ENCODE measurements at places on chromosomes 12 and 14. TPM values are rescaled to one million over a fixed set of nuclear protein-coding genes. Genes with fewer than 3 reads are reported as not detected.

The LPAR5 gene
- polyA plus RNA-seq = 1.5 TPM

GRCh38 chr12:57549203-57549908, 488 bp upstream of the KIF5A start:
- DNase-seq = no peak

GRCh38 chr12:57216014-57216911, at the start of gene NXPH4:
TSS of gene NXPH4 (plus strand) at chr12:57216794. CDS start at chr12:57216970, 176 bp downstream.
- DNase-seq = no peak

DNA sequence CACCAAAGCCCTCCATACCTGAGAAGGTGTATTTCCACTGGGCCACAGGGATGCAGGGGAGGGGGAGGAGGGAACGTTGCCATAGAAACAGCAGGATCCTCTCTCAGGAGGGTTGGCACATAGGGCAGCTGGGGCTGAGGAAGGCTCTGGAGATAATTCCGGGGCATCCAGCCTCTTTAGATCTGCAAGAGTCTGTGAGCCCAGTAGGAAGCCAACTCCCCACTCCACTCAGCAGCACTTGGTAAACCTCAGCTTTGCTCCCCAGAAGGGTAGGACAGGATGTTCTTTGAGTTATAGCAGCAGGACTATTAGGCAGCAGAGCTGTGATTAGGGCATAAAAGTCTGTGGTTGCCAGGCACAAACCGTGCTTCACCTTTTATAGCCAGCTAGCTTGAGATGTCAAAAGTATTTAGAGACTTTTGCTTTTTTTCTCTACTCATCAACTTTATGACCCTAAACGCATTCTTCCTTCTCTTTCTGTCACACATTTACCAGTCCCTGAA, 7.8 kb upstream of the PLEKHG3 start:
- DNase-seq = no peak
